ENCODE measurements at places on chromosomes 16 and 17.

- DNase-seq, result no peak
Measured at GRCh38 chr17:8894673-8895578, 27.5 kb upstream of the PIK3R6 start.

- DNase-seq, result no peak
Measured at GRCh38 chr17:58991718-58992331, 114.9 kb downstream of the TRIM37 start.

DNA sequence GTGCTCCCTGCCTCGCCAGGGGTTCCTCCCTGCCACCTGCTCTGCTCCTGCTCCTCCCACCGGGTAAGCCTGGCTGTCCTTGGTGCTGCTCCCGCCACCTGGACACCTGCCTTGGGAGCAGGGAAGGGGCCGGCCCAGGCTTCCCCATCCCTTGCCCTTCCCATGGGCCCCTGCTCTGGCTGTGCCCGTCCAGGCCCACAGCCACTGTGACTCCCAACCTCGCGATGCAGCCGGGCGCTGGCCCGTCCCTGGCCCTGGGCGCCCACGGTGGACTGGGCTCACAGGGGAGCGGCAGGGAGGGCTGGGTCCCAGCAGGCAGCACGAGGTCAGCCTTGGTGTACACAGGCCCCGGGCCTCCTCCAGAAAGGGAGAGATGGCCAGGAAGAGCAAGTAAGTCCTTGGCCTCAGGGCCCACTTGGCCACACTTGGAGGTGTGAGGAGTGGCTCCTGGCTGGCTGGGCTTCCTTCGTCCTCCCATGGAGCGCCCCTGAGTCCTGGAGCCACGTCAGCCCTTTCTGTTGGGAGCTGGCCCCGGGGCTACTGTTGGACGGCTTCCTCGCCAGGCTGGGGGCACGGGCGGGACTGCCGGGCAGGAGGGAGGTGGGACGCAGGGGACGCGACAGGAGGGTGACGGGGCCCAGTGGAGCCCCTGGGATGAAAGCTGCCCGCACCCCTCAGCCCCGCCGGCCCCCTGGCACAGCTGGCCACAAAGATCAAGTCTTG lies 15.3 kb downstream of the ENGASE start:
- no peak for DNase-seq

- no peak for DNase-seq
Measured at GRCh38 chr17:2013994-2014317, 11.2 kb downstream of the RTN4RL1 start.

- DNase-seq, result no peak
Measured at GRCh38 chr16:64236316-64236715, 885.5 kb downstream of the CDH11 start.

- no peak for DNase-seq
Measured at GRCh38 chr17:51672065-51672464, 411.7 kb downstream of the UTP18 start.

GRCh38 chr16:24009955-24010354 lies 174.2 kb downstream of the PRKCB start:
- no peak for DNase-seq

DNA sequence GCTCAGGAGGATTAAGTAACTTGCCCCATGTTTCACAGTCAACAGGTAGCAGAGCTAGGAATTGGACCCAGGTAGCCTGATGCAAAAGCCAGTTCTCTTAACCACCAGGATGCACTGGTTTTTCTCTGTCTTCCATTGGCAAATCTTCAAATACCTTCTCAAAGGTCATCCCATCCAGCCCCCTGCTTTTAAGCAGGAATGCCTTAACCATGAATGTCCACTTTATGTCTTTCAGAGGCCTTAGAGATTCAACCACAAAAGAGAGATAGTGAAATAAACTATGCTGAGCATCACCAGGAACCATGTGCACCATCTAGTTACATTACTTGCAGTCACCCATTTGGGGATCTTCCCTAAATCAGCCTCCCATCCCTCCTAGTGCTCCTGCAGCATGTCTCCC lies 94.3 kb downstream of the C17orf67 start:
- DNase-seq, result no peak

DNA sequence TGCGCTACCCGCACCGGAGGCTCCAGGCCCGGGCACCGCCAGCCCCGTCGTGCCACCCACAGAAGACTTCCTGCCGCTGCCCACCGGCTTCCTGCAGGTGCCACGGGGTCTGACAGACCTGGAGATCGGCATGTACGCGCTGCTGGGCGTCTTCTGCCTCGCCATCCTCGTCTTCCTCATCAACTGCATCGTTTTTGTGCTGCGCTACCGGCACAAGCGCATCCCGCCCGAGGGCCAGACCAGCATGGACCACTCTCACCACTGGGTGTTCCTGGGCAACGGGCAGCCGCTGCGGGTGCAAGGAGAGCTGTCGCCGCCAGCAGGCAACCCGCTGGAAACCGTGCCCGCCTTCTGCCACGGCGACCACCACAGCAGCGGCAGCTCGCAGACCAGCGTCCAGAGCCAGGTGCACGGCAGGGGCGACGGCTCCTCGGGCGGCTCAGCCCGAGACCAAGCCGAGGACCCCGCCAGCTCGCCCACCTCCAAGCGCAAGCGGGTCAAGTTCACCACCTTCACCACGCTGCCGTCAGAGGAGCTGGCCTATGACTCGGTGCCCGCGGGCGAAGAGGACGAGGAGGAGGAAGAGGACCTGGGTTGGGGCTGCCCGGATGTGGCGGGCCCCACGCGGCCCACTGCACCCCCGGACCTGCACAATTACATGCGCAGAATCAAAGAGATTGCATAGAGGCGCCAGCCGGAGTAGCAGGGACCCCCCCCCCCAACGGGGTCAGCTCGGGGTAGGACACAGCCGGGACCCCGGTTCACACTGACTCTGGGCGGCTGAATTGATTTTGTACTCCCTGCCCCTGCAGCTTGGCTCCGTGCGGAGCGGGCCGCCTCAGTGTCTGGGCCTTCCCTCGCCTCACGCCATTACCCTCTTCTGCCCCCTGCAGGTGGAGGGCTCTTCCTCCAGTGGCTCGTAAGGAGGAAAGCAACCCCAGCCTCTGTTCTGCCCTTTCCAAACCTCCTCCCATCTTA lies 58.5 kb downstream of the TMEM132E start:
- peak; percentile 43 for DNase-seq

- DNase-seq, result no peak
Measured at GRCh38 chr16:85697431-85697830, 8.7 kb upstream of the GINS2 start.

- DNase-seq, result no peak
Measured at GRCh38 chr16:83532634-83533033, 275.1 kb upstream of the HSBP1 start.

- DNase-seq, result no peak
Measured at GRCh38 chr17:72882426-72882825, 210.1 kb downstream of the SLC39A11 start.

DNA sequence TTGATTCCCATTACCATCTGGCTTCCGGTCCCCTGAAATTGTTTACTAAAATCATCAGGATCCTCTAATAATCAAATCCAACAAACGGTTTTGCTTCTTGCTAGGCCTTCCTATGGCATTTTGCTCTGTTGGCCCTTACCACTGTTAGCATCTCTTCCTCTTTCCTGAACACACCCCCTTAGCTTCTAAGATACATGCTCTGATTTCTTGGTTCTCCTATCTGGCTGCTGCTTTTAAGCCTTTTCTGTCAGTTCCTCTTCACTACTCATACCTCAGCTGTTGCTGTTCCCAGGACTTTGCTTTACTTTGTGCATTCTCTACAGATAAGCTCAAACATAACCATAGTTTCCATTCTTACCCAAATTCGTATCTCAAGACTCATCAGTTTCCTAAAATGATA lies 11.4 kb downstream of the CAPNS2 start:
- DNase-seq, result no peak

- no peak for DNase-seq
Measured at GRCh38 chr17:30376621-30377452, 1.9 kb upstream of the CPD start.

- DNase-seq, result no peak
Measured at GRCh38 chr16:77761204-77761603, 27.2 kb upstream of the VAT1L start.

DNA sequence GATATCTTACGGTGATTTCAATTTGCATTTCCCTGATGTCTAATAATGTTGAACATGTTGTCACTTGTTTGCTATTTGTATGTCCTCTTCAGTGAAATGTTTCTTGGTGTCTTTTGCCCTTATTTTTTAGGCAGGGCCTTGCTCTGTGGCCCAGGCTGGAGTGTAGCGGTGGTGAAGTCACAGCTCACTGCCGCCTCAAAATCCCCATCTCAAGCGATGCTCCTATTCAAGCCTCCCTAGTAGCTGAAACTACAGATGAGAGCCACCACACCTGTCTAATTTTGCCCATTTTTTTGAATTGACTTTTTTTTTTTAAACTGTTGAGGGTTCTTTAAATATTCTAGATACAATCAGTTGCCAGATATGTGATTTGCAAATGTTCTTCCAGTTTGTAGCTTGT lies 8.3 kb downstream of the UBE2G1 start:
- DNase-seq, result no peak

DNA sequence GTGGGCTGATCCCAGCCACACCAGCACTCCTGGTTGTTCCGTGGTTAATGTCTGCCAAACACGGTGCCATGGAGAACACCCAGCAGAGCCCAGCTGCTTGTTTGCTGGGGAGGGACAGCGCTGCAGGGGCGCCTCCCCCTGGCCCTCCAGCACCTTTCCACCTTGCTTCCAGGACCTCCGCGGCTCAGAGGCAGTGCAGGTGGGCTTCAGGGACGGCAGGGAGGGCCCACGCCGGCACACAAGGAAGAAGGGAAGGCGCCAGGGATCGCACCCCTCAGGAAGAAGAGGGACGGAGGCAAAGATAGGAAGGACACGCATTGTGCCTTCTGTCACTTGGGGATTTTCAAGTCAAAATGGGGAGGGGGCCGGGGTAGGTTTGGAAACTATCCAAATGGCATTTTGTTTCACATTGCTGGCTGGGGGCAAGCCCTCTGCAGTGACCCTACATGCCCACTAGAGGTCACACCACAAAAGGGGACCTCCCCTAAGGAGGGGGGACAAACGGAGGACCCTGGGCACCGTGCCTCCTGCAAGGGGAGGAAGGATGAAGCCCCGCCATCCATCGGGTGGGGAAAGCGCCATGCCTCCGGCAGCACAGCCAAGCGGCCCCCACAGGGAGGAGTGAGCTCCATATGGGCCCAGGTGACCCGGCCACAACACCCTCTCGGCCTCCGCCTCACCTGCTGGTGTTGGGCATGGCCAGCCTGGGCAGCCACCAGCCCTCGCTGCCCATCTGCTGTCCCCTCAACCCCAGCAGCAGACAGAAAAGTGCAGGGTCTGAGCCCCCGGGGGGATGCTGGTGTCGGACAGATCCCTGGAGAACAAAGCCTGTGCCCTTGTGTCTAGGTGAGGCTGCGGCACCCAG lies 7.5 kb upstream of the C16orf95 start:
- DNase-seq, result no peak

DNA sequence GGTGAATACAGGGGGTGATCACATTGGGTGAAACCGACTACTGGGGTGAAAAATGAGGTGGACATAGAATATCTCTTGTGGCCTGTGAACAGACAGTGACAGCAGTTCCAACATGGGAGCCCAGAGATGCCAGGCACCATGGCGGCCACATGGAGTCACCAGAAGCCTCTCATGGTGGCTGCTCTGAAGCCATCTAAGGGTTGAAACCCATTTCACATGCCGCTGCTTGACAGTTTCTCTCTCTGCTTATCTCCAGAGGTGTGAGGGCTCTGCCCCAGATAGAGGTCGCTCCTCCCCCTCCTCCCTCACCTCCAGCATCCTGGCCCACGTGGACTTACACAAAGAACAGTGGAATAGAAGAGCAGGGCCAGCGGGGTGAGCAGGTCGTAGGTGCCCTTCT lies 37.9 kb upstream of the PIK3R6 start:
- DNase-seq, result no peak

DNA sequence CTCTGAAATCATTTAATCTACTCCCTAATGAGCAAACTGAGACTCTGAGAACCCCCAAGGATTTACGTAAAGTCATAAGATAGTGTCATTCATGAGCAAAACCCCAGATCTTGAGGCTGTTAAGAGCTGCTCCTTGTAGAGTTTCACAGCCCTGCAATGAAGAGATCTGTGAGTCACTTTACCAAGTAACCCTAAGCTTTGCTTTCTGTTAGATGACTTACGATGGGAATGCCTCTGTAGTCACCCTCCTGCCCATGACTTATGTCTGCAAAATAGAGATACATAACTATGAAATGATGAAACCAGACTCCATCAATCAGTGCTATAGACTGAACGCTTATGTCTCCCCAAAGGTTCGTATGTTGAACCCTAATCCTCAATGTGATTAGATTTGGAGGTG lies 117.7 kb downstream of the HS3ST3A1 start:
- no peak for DNase-seq

DNA sequence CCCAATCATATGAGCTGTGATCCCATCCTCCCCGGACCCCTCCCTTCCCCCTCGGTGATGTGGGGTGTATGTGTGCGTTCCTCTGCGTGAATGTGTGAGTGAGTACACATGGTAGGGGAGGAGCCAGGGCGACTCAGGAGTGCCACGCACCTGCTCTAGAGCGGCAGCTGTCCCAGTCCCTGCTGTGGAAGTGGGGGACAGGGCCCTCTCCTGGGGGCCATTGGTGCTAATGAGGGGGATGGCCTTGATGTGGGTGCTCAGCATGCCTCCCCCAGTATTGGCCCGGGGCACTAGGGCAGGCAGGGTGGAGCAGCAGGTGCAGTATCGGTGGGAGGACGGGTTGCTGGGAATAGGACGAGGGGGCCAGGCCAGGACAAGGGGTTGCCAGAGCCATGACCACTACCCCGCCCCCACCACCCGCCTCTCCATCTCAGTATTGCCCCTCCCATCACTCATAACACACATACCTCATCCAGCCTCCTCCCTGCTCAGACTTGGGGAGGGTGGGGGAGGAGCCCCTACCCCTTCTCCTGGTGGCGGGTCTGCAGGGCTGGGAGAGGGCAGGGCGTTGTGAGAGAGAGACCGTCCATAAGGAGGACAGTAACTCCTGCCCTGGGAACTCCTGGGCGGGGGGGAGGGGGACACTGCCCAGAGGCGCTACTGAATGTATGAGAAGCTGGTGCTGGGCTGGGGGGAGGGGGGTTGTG lies 8.5 kb downstream of the NR1D1 start:
- no peak for DNase-seq

DNA sequence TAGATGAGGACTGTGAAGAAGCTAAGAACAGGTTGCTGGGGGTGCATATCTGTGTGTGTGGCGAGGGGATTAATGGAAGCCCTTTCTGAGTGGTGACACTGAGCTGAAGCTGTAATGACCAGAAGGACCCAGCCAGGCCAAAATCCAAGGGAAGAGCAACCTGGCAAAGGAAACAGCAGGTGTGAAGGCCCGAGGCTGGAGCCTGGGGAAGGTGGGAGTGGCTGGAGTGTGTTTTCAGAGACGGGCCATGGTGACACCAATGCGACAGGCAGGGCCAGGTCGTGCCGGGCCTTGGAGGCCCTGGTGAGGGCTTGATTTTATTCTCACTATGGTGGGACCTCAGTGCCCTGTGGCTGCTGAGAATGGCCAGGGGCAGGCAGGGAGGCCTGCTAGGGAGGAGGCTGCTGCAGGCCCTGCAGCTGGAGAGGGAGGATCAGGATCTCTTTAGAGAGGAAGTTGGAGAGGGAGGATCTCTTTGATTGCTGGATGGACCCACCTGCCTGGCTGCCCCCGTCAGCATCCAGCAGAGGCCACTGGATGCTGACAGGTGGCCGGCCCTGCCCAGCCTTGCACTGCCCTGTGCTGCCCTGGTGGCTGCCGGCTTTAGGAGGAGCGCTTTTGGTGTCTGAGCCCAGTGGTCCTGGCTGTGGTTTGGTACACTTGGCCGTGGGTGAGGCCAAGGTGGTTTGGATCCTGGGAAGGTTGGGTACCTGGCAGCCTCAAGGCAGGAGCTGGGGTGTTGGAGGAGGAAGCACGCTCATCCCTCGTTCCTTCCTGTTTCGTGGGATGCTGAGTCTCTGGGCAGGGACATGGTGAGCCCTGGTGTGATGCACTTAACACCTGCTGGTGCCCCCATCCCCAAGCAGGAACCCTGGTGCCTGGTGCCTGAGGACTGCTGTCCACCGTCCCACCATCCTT lies 188.3 kb downstream of the SEC14L1 start:
- no peak for DNase-seq
